ENCODE measurements at places on chromosomes 4 and X.

DNA sequence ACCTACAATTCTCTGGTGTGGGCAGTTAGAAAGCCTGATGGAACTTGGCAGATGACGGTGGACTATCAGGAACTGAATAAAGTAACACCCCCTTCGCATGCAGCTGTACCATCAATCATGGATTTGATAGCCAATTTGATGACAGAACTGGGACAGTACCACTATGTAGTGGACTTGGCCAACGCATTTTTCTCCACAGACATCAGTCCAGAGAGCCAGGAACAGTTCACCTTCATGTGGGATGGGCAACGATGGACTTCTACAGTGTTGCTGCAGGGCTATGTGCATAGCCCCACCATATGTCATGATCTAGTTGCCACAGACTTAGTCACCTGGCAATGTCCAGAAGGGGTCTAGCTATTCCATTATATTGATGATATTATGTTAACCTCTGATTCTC, 54.5 kb upstream of the CCDC149 start:
- no peaks in the 10 kb centered on the region for H3K27me3 ChIP-seq
- no peak overlapping the region for H3K4me3 ChIP-seq
- no peaks in the 10 kb centered on the region for H3K4me1 ChIP-seq

DNA sequence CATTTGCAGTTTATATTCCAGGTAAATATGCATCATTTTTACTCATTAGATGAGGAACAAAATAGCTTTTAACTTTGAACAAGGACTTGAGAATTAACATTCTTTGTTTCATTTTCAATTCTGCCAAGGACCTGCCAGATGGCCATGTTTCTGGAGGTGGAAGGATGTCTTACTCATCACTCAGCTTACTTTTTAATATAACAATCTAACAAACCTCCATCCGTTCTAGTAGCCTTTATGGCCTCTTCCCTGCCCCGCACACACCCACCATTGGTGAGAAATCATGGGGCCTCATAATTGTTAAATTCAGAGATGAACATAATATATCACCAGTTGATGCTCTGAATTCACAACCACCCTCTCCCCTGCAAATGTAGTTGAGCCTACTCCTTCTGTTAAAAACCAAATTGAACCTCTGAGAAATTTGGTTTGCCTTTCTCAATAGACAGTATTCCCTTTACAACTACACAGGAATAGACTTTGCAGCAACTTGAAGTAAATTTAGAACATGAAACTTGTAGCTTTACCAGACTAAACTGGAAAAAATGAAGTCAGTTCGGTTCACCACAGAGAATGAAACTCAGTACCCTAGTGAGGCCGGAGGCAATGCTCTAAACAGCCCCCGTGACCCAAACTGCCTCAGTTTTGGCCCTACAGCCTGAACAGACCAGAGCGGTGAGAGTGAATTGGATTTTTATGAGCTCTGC, 50.1 kb upstream of the ACSL4 start:
- no peaks in the 10 kb centered on the region for H3K36me3 ChIP-seq
- peak; percentile 36 for DNase-seq
- peaks cover 20% of the 10 kb centered on the region for H3K4me1 ChIP-seq
- H3K27me3 ChIP-seq = no peaks in the 10 kb centered on the region

DNA sequence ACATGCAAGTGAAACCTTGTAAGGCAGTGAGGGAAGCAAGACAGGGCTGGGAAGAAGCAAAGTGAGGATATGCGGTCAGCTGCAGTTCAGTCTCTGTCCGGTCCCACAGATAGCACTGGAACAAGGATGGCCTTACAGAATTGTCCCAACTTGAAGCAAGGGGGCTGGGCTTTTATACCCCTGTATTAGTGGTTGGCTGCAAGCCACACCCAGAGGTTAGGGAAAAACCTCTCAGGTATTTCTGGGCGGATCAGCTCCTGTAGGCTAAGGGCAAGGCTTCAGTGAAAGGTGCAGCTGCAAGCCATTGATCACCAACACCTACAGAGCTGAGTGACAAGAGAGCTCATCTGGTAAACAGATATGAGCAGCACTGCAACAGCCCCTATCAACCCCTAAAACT, 89.0 kb downstream of the KDR start:
- H3K4me3 ChIP-seq = no peak overlapping the region
- no peak for DNase-seq
- H3K4me1 ChIP-seq = no peaks in the 10 kb centered on the region
- no peak overlapping the region for H3K27ac ChIP-seq
- H3K27me3 ChIP-seq = no peaks in the 10 kb centered on the region

DNA sequence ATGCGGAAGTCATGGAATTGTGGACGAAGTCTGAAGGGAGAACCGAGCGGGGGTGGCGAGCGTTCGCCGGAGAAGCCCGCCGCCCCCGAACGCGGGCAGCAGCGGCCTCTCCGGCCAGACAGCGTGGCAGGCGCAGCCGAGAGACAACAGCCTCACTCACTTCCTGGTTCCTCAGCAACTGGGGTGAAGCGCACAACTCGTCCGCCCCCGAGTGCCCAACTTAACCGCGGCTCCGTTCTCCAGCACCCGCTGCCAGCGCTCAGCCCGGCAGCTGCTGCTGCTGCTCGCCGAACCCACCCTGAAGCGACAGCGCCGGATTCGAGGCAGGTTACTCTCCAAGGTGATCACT, 68.0 kb downstream of the NOCT start:
- H3K27me3 ChIP-seq = peaks cover 3% of the 10 kb centered on the region
- H3K27ac ChIP-seq = peak overlapping the region; percentile 97

DNA sequence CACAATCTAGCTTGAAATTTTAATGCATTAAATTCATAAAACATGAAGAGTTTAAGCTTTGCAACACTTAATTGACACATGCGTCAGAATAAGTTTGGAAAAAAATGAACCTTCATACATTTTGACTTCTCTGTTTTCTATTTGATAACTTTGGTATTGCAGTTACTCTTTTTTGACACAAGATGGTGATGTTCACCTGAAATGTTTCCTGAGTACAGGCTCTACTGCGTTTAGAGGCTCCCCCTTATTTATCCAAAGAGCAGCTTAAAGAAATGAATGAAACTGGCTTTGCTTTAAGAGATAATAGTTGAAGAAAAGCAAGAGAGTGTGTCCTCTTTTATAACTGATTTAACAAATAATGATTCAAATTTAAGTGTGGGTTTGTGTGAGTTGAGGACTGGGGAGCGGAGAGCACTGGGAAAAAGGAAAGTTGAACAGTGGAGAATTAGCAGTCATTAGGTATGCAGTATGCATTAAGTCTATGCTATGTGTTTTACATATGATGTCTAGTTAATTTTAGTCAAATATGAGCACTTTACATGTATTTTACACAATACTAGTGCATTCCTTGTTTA, 180.6 kb upstream of the NUDT6 start:
- H3K36me3 ChIP-seq = peaks cover 2% of the 10 kb centered on the region
- no peak overlapping the region for H3K27ac ChIP-seq
- H3K27me3 ChIP-seq = no peaks in the 10 kb centered on the region
- DNase-seq = no peak

GRCh38 chrX:46918434-46918833, 6.2 kb downstream of the JADE3 start:
- no peak overlapping the region for H3K4me3 ChIP-seq
- peaks cover 36% of the 10 kb centered on the region for H3K27me3 ChIP-seq
- no peak overlapping the region for H3K27ac ChIP-seq
- H3K36me3 ChIP-seq = no peaks in the 10 kb centered on the region

DNA sequence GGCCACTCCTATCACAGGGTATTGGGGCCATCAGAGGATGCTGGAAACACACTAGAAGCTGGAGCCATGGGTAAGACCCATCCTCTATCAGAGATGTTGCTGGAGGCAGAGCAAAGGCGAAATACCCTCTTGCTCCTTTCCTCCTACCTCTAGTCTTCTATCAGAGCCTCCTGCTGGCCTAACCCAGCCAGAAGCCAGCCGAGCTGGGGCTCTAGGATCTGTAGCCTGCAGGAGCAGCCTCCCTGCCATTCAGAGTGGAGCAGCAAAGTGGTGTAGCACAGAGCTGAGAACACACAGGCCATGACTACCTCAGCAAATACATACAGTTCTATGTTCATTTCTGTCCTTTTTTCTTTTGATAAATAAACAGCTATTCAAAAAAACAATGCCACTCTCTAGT, 35.7 kb downstream of the GATB start:
- peaks cover 1% of the 10 kb centered on the region for H3K4me1 ChIP-seq
- no peaks in the 10 kb centered on the region for H3K36me3 ChIP-seq
- no peak overlapping the region for H3K4me3 ChIP-seq
- no peak for DNase-seq
- no peak overlapping the region for H3K27ac ChIP-seq
- H3K27me3 ChIP-seq = no peaks in the 10 kb centered on the region

DNA sequence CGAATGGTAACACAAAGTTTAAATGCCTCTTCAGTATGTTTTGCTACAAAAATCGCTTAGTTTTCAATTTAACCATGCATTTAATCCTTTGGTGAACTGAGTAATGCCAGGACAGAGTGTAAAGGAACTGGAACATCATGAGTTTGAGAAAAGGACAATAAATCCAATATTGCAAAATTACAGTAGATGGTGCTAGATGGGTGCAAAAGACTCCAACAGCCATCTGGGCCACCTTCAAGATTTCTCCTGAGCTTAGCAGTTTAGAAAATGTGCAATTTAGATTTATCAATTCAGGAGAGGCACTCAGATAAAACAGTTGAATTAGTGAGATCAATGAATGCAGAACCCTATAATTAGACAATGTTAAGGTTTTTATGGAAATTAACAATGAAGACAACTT, 33.2 kb upstream of the MID1IP1 start:
- no peaks in the 10 kb centered on the region for H3K36me3 ChIP-seq
- H3K27ac ChIP-seq = no peak overlapping the region
- no peak for DNase-seq
- no peaks in the 10 kb centered on the region for H3K4me1 ChIP-seq

- H3K4me3 ChIP-seq = peak overlapping the region; percentile 79
- peak; percentile 6 for DNase-seq
- peak overlapping the region; percentile 89 for H3K27ac ChIP-seq
Measured at GRCh38 chrX:78653118-78653822, 5.9 kb downstream of the RTL3 start.

- no peaks in the 10 kb centered on the region for H3K4me1 ChIP-seq
- DNase-seq = no peak
- H3K27me3 ChIP-seq = no peaks in the 10 kb centered on the region
- H3K4me3 ChIP-seq = no peak overlapping the region
Measured at GRCh38 chr4:41406113-41406516, 131.8 kb upstream of the LIMCH1 start.

GRCh38 chr4:39587881-39588280, 50.8 kb downstream of the SMIM14 start:
- DNase-seq = no peak

- H3K36me3 ChIP-seq = peaks cover 6% of the 10 kb centered on the region
- no peak overlapping the region for H3K4me3 ChIP-seq
- peaks cover 14% of the 10 kb centered on the region for H3K4me1 ChIP-seq
- no peaks in the 10 kb centered on the region for H3K27me3 ChIP-seq
Measured at GRCh38 chrX:130772105-130772775, 130.8 kb downstream of the ENOX2 start.

- no peaks in the 10 kb centered on the region for H3K27me3 ChIP-seq
- no peaks in the 10 kb centered on the region for H3K36me3 ChIP-seq
- H3K4me1 ChIP-seq = no peaks in the 10 kb centered on the region
Measured at GRCh38 chr4:117691572-117692351, 342.5 kb upstream of the NDST3 start.

GRCh38 chrX:40513012-40513411, 67.8 kb upstream of the ATP6AP2 start:
- H3K4me1 ChIP-seq = no peaks in the 10 kb centered on the region
- H3K4me3 ChIP-seq = no peak overlapping the region
- no peak overlapping the region for H3K27ac ChIP-seq

DNA sequence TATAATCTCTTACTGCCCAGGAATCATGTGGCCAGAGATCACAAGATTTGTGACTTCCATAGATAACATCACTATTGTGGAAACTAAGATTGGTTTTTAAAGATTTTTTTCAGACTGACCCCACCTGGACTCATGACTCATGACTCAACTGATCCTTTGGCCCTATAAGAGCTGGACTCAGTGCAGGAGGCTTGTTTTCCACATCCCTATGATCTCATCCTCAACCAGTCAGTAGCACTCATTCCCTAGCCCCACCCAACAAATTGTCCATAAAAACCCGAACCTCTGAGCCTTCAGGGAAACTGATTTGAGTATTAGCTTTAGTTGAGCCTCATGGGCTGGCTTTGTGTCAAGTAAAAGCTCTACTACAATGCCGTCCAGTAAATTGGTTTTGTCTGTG, 7.9 kb upstream of the NOCT start:
- H3K4me1 ChIP-seq = no peaks in the 10 kb centered on the region
- H3K4me3 ChIP-seq = no peak overlapping the region
- no peak overlapping the region for H3K27ac ChIP-seq
- H3K27me3 ChIP-seq = no peaks in the 10 kb centered on the region

DNA sequence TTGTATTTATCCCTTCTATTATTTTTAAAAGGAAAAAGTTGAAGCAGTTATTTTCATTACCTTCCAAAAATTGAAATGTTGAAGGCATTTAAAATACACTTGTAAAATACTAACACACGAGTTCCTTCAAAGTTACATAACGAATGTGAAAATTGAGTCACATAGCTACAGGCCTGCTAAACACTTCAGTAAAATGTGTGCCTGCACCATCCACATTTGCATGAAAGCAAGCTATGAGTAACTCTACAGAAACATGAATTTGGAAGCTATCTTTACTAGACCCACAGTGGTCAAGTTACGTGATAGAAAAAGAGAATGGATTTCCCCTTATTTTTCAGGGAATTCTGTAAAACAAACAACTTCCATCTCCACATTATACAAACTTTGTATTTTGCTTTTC, 1148.8 kb upstream of the PCDH7 start:
- no peaks in the 10 kb centered on the region for H3K4me1 ChIP-seq
- H3K27me3 ChIP-seq = no peaks in the 10 kb centered on the region
- no peak for DNase-seq

- H3K27ac ChIP-seq = no peak overlapping the region
- H3K27me3 ChIP-seq = peaks cover 9% of the 10 kb centered on the region
- H3K36me3 ChIP-seq = no peaks in the 10 kb centered on the region
- H3K4me3 ChIP-seq = no peak overlapping the region
Measured at GRCh38 chr4:15928883-15929282, 9.7 kb downstream of the FGFBP1 start.

Measured in T-helper 2 cell treated with Interferon-gamma antibody and Interleukin-4, amounts not matched to agents 5 μg/mL and 100 μg/mL, for 36 hours (primary cell).